ENCODE measurements at places on chromosomes 2 and 18.

GRCh38 chr2:165746501-165746900 lies 47.5 kb downstream of the GALNT3 start:
- no peak for DNase-seq

- peak; percentile 34 for DNase-seq
Observed at GRCh38 chr2:218781691-218782527, at the start of gene CYP27A1. TSS of gene CYP27A1 (plus strand) at chr2:218782147. CDS start at chr2:218782183, 36 bp downstream.

DNA sequence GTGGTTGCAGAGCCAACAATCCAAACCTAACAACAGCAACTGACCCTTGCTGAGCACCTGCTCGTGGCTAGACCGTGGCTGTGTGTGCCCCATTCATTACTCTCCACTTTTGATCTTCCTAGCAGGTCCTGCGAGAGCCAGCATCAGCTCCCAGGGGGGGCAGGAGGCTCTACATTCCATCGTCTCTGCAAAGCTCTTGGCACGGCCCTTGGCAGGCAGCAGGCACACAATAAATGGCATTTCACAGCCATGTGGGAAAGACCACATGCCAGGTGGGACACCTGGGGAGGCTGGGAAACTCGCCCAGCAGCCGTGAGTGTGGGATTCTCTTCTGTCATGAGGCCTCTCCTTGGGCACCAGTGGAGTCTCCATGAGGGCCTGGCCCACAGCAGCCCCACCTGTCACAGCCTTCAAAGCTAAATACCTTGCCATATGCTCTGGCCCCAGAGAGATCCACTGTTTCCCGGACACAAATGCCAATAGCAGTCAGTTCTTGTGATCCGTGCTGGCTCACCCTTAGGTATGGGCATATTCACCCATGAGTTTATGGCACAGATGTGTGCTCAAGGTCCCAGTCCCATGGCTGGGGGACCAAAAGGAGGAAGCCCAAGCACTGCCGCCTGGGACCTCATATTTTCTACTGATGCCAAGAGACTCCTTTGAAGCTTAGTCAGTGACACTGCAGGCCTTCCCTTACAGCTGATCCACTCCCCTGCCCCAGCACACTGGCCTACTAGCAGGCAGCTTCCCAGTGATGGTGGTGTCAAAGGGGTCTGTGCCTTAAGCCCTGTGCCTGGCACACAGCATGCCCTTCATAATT lies 6.8 kb upstream of the TEX51 start:
- DNase-seq: peak; percentile 1

- no peak for DNase-seq
Observed at GRCh38 chr18:26757263-26758019, 108.1 kb downstream of the AQP4 start.

GRCh38 chr2:42102591-42103450 lies 55.0 kb downstream of the PKDCC start:
- peak; percentile 64 for DNase-seq

GRCh38 chr2:236284208-236284607 lies 20.0 kb upstream of the ASB18 start:
- no peak for DNase-seq

- peak; percentile 71 for DNase-seq
Observed at GRCh38 chr2:64311948-64312621, 141.9 kb upstream of the LGALSL start.

DNA sequence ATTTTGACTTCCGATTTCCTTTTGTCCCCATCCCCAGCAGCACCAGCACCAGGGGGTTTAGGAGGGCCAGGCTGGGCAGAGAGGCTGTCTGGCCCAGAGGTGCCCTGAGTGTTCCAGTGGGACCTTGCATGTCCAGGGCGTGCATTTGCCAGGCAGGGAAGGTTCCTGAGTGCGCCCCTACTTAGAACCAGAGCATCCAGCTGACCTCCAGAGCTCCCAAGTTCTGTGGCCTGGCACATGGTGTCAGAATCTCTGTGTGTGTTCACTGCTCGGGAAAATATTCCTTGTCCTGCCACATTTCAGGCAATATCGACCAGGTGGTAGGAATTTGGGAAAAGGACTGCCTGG lies 5.5 kb downstream of the SIX3 start:
- no peak for DNase-seq

DNA sequence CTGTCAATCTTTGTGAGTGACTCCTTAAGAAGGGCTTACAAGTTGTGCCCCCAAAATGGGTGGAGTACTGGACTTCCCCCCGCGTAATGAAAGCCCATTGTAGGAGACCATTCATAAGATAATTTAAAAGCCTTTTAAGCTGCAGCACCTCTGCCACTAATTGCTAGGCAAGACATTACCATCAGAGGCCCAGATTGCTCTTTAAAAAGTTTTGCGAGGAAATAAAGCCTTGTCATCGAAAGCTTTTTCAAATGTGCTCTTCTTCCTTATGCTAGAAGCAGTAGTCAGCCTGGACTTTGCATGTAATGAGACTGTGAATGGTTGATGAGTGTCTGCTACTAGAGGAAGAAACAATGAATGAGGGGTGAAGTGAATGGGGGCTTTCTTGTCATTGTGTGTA lies 345.3 kb upstream of the CDH2 start:
- DNase-seq: no peak

GRCh38 chr2:44946372-44947027 lies 5.0 kb downstream of the SIX3 start:
- DNase-seq: no peak

DNA sequence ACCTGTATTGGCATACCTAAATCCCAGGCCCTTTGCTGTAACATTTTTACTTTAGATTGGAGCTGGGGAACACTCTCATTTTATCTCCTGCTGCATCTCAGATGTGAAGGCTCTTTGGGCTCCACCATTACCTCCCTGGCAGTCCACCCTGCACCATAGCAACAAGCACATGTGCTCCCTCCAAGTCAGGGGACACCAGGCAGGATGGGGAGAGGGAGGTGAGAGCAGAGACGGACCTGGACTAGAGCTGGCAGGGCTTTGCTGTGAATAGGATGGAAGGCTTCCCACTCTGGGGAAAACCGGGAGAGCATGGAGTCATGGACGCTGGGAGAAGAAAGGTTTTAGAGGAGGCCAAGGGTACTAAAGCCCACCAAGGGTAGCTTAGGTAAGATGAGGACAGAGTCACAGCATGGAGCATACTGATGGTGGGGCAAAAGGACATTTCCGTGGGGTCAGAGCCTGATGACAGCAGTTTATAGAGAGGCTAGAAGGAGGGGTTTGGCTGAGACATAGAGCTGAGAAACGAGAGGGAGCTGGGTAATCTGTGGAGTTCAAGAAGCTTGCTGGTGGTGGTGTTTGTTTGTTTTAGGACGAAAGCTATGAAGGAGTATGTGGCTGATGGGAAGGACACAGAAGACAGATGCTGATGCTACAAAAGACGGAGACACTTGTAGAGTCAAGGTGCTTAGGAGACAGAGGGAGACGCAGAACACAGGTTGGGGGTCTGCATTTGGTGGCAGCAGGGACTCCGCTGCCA lies 134.8 kb downstream of the COL6A3 start:
- no peak for DNase-seq

DNA sequence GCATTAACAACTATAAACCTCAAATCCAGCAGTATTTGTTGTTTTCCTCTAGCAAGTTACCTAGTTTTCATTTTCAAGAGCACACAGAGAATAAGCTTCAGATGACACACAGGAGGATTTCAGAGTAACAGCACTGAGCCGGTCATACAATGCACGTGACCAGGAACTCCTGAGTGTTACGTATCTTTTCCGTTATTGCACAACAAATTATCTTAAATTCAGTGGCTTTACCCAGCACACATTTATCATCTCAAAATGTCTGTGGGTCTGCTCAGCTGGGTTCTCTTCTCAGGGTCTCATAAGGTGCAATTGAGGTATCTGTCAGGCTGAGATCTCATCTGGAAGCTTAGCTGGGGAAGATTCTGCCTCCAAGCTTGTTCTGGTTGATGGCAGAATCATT lies 379.5 kb upstream of the KLHL29 start:
- DNase-seq: no peak

- DNase-seq: no peak
Observed at GRCh38 chr2:161112908-161113307, 47.3 kb upstream of the TANK start.

- no peak for DNase-seq
Observed at GRCh38 chr18:77755187-77755586, 505.5 kb downstream of the GALR1 start.

DNA sequence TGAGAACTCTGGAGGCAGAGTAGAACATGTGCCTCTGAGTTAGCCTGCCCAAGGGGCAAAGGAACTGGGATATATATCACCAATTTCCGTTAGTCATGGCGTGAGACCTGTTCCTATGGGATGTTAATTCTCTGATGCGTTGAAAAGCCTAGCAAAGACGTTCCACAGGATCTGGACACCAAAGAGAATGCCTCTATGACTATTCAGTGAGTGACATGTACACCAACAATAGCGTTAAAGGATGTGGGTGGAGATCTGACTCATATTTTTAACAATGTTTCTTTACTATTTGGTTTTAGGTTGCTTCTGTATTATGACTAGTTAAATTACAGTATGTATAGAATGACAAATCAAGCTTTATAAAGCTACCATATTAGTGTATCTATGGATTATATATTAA lies 320.9 kb upstream of the MC4R start:
- no peak for DNase-seq

GRCh38 chr2:37168217-37168981 lies 11.6 kb upstream of the EIF2AK2 start:
- no peak for DNase-seq

GRCh38 chr2:12700989-12701388 lies 15.7 kb upstream of the TRIB2 start:
- DNase-seq: no peak

GRCh38 chr2:174636987-174637386 lies 39.4 kb upstream of the WIPF1 start:
- DNase-seq: no peak

DNA sequence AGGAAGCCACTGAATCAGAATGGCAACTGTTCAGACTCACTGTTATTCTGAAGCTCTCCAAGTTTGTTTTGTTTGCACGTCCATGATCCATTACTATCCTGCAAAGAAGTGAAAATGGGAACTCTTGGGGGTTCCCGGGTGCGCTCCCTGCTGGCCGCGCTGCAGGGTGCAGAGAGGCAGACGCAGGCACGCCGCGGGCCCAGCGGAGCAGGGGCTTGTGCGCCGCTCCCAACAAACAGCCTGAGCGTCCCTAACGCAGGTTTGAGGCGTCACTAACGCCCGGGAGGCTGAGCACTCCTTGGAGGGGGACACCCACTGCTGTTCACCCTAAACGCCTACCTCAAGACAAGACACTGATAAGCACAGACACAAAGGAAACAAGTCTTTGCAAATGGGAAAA lies 14.3 kb upstream of the PIEZO2 start:
- no peak for DNase-seq

DNA sequence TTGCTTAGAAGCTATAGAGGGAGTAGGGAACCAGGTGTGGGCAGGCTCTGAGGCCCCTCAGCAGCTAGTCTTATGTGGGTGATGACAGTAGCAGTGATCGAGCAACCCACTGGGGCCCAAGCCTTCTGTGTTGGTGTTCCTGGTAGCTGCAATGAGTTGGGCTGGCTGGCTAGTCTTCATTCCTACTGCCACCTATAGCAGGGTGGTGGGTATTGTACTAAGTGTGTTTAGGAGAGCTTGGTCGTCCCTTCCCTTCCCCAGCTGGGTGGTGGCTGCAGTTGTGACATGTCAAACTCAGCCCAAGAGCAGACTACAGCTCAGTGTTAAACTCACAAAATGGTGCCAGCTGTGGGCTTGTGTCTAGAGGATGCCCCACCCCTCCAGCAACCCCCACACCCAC lies 486.1 kb upstream of the UBE2E3 start:
- no peak for DNase-seq

DNA sequence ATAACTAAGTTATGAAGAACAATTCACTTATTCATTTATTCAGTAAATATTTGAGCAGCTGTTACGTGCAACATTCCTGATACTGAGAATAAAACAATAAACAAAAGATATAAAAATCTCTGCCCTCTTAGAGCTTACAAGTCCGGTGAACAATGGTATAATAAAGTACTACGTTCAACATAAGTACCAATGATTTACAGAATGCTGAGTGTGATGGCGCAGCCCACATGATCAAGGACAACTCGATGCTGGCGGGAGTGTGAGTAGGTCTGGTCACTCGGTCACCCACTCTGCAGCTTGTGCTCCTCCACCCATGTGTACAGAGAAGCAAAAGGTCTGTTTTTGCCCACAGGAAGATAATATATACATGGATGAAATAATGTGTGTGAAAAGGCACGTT lies 254.3 kb downstream of the BCL11A start:
- no peak for DNase-seq

DNA sequence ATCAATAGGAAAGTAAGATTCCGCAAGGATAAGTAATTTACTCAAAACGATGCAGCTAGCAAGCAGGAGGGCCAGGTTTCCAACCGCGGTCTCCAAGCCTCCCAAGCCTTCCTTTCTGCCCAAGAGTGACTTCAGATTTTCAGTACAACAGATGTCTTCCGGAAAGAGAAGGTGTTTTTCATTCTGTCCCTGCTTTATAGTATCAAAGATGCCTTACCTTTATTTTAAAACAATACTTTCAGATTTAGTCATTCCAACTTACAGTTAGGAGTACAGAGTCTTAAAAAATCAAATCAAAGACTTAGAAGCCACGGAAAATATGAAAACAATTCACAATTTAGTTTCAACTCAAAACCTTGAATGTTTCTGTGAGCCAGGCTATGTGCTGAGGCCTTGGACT lies 43.6 kb downstream of the CYB5A start:
- no peak for DNase-seq

- DNase-seq: no peak
Observed at GRCh38 chr2:67486041-67486796, 89.1 kb downstream of the ETAA1 start.

DNA sequence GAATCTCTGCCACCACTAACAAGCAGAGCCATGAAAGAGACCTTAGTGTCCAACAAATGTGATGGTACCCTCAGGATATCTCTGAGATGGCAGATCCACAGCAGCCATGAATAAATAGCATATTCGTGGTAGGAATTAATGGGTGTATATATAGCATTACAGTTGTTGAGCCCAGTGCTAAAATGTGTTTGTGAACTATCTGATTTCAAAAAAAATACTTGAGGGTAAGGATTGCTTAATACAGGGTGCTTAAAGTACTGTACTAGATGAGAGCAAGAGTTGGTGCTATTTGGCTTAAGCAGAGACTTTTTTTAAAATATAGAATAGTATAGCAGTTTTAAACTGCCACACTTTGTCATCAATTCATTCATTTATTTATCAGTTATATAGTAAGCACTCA lies 101.5 kb upstream of the GALNT5 start:
- DNase-seq: no peak

DNA sequence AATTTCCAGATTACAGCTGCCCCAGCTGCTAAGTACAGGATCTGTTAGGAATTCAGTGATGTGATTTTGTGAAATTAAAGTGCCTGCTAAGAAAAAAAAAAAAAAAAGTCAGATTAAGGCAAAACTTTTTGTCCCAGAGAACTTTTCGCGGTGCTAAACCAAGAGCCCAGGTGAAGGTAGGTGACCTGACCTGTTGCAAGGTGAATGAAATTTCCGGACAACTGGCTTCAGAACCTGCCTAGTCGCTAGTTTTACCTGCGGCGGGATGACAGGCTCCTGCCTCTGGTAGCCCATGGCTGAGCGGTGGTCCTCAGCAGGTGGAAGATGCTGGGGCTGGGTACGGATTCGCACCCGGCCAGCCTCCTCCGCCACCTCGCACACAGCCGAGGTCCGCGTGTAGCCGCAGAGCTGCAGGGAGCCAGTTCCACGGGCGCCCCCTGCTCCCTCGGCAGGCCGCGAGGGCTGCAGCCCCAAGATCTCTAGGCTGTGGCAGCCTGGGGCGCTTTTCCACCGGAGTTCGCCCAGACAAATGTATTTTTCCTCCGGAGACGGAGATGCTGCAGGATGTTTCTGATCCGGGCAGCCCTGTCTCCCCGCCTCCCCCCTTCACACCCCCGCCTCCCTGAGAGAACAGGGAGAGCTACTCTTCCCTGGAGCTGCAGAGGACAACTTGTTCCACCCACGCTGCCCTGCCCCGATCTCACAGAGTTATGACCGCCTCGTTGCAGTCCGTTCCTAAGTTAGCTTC lies at the start of gene SLC38A11:
Gene SLC38A11, minus strand, starts transcription at position 572 of the 748 bp plus-strand sequence. Its CDS starts 278 bp downstream, at position 294.
- peak; percentile 21 for DNase-seq
